ENCODE measurements at places on chromosomes 5 and 9. TPM values are rescaled to one million over a fixed set of nuclear protein-coding genes. Genes with fewer than 3 reads are reported as not detected.

GPR151 gene
- total RNA-seq: not detected

TXNDC8 gene
- total RNA-seq: not detected

FXN gene
- 8.9 TPM for total RNA-seq

SLC6A19 gene
- total RNA-seq: not detected

STKLD1 gene
- 1.7 TPM for total RNA-seq

SLC25A2 gene
- total RNA-seq: under 0.01 TPM

LCN12 gene
- not detected for total RNA-seq

LTC4S gene
- total RNA-seq: 0.89 TPM

CXCL14 gene
- total RNA-seq: 0.29 TPM

MEIKIN gene
- not detected for total RNA-seq

MRPL50 gene
- 9.4 TPM for total RNA-seq

TEX48 gene
- not detected for total RNA-seq

SAXO1 gene
- not detected for total RNA-seq

NR4A3 gene
- not detected for total RNA-seq

SMIM32 gene
- total RNA-seq: not detected

WASHC1 gene
- 9.2 TPM for total RNA-seq

TRIM7 gene
- 3.2 TPM for total RNA-seq

DOCK8 gene
- under 0.01 TPM for total RNA-seq

IL11RA gene
- 7.6 TPM for total RNA-seq

IL9 gene
- not detected for total RNA-seq

ADAMTS13 gene
- total RNA-seq: 0.86 TPM

RPL12 gene
- 3,549 TPM for total RNA-seq

MOB3B gene
- total RNA-seq: 1.1 TPM

ANKRD20A1 gene
- not detected for total RNA-seq

GABRA6 gene
- not detected for total RNA-seq

C9orf50 gene
- not detected for total RNA-seq

BTNL9 gene
- total RNA-seq: not detected

ANKRD18B gene
- total RNA-seq: 0.71 TPM

NR3C1 gene
- 17.9 TPM for total RNA-seq

PCDHB5 gene
- under 0.01 TPM for total RNA-seq

CARTPT gene
- not detected for total RNA-seq

IFNB1 gene
- not detected for total RNA-seq

KLF4 gene
- 1.2 TPM for total RNA-seq

CTSV gene
- 0.86 TPM for total RNA-seq

CDC20B gene
- not detected for total RNA-seq

RELL2 gene
- total RNA-seq: 3.5 TPM

ANXA6 gene
- 558 TPM for total RNA-seq

NR5A1 gene
- total RNA-seq: not detected
